ENCODE measurements at places on chromosomes 2 and 18.

- DNase-seq: no peak
These were observed 69.6 kb downstream of the EML4 start for GRCh38 chr2:42238644-42239288.

DNA sequence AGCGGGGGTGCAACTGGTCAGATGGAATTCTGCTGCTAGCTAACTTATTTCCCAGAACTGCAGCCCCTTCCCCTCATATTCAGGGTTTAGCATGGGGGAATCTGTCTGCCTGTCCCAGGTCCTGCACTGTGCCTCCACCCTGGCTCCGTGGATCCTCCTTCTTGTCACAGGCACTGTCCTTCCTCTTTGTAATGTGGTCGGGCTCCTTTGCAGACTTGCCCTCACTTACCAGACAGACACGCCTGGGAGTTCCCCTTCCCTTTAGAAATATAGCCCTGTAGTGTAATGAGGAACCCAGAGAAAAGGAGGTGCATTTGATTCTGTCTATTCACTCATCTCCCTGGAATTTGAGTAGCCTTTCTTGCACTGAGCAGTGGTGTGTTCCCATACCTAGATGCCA lies 108.7 kb downstream of the TRIM43 start:
- DNase-seq: no peak

DNA sequence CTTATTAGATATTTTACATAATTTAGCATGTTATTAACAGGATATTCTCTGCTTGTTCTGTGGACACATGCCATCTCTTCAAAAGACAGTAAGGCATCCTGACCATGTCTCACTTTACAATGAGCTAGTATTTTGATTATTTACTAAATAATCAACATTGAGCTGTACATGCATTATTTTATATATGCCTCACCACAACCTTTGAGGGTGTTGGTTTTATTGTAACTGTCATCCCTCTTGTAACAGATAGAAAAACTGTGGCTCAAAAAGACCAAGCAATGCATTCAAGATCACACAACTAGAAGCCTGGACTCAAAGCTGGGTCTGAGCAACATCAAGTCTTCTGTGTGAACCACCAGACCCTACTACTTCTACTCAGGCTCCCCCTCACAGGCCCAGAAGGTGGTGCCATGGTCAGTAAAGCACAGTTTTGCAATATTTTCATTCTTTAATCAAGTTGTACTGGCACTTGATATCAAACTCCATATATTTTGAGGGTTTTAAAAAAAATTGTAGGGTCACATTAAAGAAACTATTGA lies 105.1 kb upstream of the ARL5A start:
- no peak for DNase-seq

GRCh38 chr18:3593381-3593903 lies 143.5 kb downstream of the TGIF1 start:
- DNase-seq: no peak

GRCh38 chr2:238370823-238371372 lies 50.6 kb downstream of the TRAF3IP1 start:
- peak; percentile 47 for DNase-seq

- no peak for DNase-seq
These were observed 4.7 kb downstream of the EPG5 start for GRCh38 chr18:45962461-45962860.

- DNase-seq: no peak
These were observed 166.8 kb downstream of the ANKRD30B start for GRCh38 chr18:14914771-14915170.

Measured in germinal center (tissue), 1 donor.